ENCODE measurements at places on chromosomes 12 and 14.

- no peak for DNase-seq
Observed at GRCh38 chr14:50659327-50659974, 8.7 kb downstream of the SAV1 start.

DNA sequence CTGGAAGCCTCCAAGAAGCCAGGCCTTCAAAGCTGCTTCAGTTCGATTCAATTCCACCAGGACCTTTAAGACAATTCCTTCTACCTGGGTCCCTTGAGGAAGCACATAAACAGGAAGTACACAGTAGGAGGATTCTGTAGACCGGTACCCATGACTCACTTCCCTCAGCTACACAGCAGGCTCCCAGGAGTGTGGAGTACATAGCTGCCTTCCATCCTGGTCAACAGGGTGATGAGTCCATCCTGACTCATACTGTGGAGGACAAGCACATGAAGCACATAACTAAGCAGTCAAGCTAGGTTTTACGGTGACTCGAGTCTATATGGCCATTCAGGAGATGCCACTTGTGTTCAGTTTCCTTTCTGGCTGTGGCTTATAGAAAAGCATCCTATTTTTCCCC lies 197.6 kb upstream of the RBM19 start:
- no peak for DNase-seq

DNA sequence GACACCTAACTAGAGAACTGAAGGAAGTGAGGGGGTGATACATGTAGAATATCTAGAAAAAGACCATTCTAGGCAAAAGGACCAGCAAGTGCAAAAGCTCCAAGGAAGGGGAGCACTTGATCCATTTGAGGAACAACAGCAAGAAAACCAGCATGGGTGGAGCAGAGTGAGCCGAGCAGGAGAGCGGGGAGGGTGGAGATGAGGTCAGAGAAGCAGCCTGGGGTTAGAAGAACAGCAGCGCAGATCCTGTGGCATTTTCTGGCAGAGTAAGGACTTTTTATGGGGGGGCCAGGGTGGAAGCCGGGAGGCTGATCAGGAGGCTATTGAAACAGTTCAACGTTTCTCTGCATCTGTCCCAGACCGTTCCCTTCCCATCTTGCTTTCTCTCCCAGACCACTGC lies 24.5 kb upstream of the TMCC3 start:
- DNase-seq, result no peak

DNA sequence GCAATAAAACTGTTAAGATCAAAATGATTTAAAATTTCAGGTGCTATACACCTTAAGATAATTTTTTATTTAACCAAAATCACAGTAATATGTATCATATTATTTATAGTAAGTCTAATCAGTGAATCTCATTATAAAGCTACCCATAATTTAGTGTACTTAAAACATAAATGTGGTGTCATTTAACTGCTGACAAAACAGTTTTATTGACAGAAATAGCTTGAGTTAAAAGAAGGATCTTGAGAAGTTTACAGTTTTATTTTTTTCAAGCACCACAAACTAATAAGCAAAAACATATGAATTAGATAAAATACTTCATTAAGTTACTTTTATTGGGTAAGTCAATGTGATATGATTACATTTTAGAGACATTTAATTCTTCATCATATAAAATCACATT lies 400.4 kb downstream of the PRKD1 start:
- no peak for DNase-seq

- no peak for DNase-seq
Observed at GRCh38 chr12:47715877-47716548, 9.3 kb downstream of the ENDOU start.

- no peak for DNase-seq
Observed at GRCh38 chr12:71007781-71008404, 87.4 kb upstream of the PTPRR start.

DNA sequence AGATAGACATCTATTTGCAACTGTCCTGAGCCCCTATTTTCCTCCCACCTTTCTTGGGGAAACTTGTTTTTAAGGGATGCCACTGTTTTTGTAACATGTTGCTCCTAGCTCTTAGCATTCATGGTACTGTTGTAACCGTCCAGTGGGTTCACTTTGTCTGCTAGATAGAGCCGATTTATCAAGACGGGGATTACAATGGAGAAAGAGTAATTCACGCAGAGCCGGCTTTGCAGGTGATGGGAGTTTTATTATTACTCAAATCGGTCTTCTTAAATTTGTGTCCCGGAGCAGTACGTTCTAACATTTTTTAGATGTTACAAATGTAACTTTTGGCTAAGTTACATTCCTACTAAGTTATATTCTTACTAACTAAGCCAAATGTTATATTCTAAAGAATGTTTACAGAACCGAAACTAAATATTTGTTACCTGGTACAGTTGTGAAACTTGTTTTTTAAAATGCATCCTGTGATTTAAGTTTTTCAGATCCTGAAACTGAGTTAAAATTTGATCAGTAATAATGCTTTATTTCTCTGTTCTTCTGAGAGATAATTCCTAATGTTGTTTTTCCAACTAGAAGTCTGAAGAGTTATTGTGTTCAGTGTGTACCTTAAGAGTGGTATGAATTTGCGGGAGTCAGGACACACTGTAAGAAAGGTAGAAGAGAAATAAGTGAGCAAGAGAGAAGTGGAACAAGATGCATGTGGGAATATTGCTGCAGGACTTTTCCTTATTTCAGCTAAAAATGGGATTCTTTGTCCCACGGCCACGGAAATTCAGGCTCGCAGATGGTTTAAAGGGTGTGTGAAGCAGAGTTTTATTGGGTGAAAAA lies 20.6 kb upstream of the CLEC2D start:
- no peak for DNase-seq

DNA sequence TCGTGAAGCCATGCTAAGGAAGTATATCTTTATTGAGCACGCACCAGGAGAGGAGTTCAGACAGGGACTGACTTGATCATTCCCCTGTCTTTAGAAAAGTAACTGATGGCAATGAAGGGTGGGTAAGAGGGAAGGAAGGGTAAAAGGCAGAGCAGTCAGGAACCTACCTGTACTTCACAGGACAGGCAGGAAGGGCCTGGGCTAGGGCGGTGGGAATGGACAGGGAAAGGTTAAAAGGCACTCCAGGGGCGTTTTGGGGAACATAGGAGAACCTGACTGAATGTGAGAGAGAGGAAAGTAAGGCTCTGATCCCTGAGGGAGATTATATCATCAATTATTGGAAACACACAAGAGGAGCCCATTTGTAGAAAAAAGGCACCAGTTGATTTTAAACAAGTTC lies 3.9 kb downstream of the SLC35E3 start:
- DNase-seq, result no peak

DNA sequence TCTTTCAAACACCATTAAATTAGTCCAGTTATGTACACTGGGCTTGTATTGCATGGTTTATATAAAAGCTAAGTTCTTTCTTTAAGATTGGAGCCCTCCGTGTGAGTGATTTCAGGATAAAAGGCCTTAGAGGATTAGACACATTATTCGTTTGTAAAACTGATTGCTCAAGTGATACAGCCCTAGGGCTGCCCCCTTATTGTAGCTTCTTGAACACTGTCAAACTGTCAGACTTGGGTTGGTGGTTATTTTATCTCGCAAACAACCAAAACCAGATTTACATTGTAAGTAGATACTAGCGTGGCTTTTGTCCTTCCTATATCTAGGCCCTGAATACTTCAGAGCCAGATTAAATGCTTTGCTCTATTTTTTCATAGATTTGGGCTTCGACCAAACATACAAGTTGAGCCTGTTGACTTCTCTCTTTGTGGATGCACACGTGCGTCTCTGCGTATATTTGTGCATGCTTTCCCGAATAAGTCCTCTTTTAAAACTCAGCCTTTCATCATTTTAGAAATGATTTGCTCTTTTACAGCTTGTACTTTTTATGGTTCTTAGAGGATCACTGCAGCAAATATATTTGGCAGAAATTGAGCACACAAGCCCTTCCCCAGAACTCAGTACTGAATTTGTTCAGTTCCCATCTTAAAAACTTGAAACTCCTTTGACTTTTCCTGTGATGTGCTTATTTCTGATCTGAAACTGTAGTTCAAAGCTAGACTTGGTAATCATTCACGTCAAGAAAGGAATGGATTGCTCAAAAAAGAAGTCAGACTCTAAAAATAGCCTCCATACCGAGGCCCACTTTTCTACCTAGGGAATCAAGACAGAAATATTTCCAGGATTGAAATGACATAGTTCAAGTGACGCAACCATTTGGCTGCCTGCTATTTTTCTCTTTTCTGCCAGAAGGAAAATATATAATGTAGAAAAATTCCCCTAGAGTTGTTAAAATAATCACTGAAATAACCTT lies 129.5 kb downstream of the ETV6 start:
- DNase-seq, result no peak

DNA sequence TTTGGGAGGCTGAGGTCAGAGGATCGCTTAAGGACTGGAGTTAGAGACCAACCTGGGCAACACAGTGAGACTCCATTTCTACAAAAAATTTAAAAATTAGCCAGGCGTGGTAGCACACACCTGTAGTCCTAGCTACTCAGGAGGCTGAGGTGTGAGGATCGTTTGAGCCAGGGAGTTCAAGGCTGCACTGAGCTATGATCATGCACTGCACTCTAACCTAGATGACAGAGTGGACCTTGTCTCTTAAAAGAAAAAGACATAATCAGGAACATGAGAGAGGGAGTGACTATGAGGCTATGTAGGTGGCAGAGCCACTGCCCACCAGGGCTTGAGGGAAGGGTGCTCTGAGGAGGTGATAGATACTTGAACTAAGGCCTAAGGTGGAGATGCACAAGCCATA lies 49.2 kb upstream of the PLXNC1 start:
- no peak for DNase-seq

DNA sequence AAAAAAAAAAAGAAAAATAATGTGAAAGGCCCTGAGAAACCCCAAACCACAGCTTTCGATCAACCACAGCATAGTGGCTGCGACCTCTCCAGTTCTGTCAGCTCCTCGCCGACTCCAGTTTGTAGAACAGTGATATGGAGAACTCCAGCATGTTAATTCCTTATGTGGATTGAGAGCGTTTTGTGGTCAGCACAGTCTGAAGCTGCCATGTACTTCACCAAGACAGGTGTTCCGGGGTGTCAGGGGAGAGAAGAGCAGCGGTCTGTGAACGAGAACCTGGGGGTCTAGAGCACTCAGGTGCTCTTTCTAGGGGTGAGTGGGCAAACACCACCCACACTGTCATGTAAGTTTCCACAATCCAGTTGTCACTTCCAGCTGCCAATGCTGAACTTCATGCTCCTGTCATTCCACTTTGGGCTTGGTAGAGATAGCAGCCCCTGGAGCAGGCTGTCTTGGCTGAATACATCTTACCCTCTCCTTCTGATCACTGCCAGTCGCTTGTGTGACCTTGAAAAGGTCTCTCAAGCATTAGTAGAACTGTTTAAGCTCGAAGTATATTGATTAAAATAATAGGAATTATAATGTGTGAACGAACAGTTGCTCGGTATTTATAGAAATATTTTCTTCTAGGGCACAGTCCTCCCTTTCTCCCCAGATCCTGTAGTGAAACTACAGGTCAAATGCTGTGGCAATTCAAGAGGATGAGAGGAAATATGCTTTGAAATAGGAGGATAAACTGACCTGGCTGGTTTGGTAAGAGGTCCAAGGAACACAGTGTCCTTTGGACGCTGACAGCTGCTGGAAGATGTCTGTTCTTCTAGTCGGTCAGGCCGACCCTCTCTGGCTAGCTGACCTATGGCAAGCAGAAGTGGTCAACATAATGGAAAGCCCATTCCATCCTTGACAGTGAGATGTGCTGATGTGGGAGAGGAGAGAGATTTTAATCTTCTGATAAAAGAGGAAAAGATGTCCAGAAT lies 15.7 kb upstream of the MAX start:
- no peak for DNase-seq

- no peak for DNase-seq
Observed at GRCh38 chr12:114697741-114698565, 14.0 kb upstream of the TBX3 start.

DNA sequence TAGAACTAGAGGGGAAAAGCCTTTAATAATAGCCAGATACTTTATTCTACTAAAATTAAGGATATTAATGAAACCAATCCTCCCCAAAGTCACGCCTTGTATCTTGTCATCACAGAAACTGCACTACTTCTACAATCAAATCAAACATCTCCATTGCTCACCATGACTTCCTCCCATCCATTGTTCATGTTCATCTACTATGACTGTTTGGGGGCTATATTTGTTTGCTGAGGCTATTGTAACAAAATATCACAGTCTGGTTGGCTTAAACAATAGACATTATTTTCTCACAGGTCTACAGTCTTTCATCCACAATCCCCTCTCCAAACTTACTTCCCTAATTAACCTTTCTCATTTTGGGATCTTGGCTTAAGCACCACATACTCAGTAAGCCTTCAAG lies 193.6 kb upstream of the FSCB start:
- DNase-seq, result no peak

DNA sequence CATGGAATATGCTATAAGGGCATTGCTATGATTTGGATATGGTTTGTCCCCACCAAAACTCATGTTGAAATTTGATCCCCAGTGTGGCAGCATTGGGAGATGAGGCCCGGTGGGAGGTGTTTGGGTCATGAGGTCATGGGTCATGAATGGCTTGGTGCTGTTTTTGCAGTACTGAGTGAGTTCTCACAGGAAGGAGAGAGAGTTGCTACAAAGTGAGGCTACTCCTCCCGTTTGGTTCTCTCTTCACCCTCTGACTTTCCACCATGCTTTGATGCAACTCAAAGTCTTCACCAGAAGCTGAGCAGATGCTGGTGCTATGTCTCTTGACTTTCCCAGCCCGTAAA lies 388.1 kb upstream of the TMPO start:
- DNase-seq, result no peak

- no peak for DNase-seq
Observed at GRCh38 chr14:64979336-64980074, 7.2 kb upstream of the FNTB start.

GRCh38 chr14:36078080-36078479 lies 98.4 kb downstream of the PTCSC3 start:
- no peak for DNase-seq

GRCh38 chr12:96701856-96702255 lies 205.2 kb upstream of the NEDD1 start:
- DNase-seq, result no peak

GRCh38 chr12:10455766-10456165 lies 2.6 kb upstream of the KLRC1 start:
- DNase-seq, result no peak

DNA sequence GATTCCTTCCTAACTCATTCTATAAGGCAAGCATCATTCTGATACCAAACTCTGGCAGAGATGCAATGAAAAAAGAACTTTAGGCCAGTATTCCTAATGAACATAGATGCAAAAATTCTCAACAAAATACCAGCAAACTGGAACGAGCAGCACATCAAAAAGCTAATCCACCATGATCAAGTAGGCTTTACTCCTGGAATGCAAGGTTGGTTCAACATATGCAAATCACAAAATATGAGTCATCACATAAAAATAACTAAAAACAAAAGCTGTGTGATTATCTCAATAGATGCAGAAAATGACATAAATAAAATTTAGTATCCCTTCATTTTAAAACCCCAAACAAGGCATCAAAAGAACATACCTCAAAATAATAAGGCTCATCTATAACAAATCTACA lies 98.9 kb downstream of the ACSS3 start:
- DNase-seq, result no peak

- no peak for DNase-seq
Observed at GRCh38 chr12:25308756-25309155, 58.0 kb upstream of the KRAS start.

Data from hypothalamus (tissue), 51 donors.